ENCODE measurements at places on chromosomes 5 and 9.

DNA sequence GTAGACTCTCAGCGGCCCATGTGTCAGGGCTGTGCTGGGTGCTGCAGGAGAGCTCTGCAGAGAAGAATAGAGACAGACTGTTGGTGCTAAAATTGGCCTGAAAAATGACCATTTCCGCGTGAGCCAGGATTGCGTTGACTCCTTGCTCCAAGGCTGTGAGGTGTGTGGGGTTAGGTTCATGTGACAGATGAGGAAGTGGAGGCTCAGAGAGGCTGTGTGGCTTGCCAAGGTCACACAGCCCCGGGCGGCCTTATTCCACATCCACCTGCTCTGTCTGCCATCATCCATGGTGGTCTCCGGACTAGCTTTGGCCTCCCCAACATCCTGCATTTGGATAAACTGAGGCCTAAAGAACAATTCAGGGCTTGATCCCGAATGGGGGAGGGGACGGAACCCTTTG is 15.2 kb downstream of the NEK6 start:
- no peak for DNase-seq

DNA sequence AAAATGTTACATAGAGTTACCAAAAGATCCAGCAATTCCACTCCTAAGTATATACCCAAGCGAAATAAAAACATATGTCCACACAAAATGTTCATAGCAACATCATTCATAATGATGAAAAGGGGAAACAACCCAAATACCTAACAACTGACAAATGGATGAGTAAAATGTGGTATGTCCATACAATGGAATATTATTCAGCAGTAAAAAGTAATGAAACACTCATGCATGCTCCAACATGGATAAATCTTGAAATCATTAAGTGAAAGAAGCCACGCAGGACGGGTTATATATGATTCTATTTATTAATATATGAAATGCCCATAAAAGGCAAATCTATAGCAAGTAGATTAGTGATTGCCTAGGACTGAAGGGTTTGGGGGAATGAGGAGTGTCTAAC is 6.0 kb downstream of the DENND1A start:
- no peak for DNase-seq

GRCh38 chr5:14184725-14185124 is 41.6 kb downstream of the TRIO start:
- no peak for DNase-seq

DNA sequence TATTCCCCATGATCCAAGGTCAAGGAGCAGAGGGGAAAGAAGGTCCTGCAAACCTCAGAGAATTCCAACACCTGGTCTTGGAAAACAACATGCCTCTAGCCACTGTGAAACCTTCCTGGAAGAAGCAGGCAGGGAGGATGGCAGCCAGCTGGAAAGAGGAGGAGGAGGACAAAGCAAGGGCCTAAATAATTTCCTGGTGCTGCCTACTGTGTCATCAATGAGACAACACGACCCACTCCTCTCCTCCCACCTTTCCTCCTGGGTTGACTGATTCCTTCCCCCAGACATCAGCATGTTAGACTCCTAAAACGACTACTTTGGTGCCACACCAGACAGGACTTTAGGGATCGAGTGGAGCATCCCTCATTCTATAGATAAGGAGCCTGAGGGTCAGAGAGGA is 78.8 kb downstream of the KLHL3 start:
- no peak for DNase-seq

GRCh38 chr5:122129306-122129705 is at the start of gene ZNF474:
Gene ZNF474 (plus strand): TSS chr5:122129546. CDS start chr5:122151991, 22,445 bp downstream.
- DNase-seq, result no peak

- DNase-seq, result no peak
Observed at GRCh38 chr5:40010436-40010835, 585.7 kb upstream of the DAB2 start.

DNA sequence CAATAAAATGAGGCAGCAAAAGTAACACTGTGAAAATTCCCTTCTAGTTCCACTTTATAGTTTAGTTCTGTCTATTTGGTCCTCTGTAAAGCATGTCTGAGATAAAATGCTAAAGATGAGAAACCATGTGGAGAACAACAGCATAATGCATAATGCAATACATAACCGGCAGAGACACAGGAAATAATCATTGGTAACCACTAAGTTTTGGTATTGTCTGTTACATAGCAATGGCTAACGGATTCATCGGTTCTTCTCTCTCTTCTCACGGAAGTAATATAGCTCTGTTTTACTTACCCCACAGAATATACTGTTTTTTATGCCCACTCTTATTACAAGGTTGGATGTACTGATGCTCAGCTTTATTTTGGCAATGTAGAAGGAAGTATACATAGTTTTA is 158.9 kb downstream of the FAM174A start:
- DNase-seq, result no peak

DNA sequence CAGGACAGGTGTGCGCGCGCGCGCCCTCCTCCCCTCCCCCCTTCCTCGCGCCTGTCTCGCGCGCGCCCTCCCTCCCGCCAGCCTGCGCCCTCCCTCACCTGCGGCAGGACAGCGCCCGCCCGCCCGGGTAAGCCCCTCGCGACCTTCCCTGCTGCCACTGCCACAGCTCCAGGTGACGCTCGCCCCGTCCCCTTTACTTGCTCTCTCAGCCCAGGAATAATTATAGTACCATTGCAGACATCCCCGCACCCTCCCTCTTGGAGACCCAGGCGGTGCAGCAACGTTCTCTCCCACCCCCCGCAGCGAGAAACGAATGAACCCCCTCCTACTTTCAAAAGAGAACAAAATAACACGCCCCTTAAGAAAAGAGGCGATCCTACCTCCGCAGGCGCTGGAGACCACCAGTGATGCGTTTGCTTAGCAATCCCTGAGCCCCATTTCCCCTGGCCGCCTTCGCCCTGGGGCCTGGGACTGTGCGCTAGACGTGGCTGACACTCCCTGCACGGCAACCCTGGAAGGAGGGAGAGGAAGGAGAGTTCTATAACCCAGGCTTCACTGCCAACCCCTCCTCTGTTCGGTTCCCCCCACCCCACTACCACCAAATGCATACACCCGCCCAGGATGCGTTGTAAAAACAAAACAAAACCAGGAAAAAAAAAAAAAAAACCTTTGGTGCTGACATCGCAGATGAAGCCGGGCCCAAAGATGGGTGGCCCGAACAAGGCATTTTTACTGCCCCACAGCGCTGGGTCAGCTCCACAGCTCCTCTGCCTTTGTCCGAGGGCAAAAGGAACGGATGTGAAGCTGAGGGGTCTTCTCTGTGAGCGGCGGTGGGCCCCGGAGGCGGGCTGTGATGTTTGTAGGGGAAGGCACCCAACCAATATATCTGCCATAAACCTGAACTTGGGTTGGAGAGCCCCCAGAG is 5.6 kb upstream of the PURA start:
- DNase-seq, result no peak

GRCh38 chr5:5374009-5374715 is 48.3 kb upstream of the ICE1 start:
- no peak for DNase-seq

- no peak for DNase-seq
Observed at GRCh38 chr9:122192261-122192875, 32.7 kb downstream of the MORN5 start.

- DNase-seq, result no peak
Observed at GRCh38 chr5:139726248-139726647, 69.4 kb upstream of the PSD2 start.

- DNase-seq, result no peak
Observed at GRCh38 chr5:140637371-140638100, 1.7 kb upstream of the TMCO6 start.

DNA sequence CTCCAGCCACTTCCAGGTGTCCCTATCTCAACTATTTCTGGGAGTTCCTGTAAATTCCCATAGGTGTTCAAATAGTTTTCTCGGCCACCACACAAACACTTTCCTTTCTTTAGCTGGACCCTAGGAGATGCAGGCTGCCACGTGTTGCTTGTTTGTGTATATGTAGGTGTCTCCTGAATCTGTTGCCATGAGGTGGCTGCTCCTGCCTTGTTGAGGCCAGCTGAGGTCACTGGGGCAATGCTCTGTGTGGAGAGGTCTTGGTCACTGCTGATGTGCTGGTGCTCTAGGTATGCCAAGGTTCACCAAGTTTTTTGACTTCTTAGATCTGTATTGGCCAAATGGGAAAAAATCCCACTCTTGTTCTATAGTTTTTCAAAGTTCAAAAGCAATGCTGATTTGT is 132.5 kb upstream of the CHD1 start:
- DNase-seq, result no peak

GRCh38 chr5:67728326-67728890 is 487.1 kb upstream of the PIK3R1 start:
- no peak for DNase-seq

- no peak for DNase-seq
Observed at GRCh38 chr5:115816226-115817081, at the start of gene CDO1. Gene CDO1 (minus strand): TSS chr5:115816659. CDS start chr5:115816397, 262 bp downstream.

DNA sequence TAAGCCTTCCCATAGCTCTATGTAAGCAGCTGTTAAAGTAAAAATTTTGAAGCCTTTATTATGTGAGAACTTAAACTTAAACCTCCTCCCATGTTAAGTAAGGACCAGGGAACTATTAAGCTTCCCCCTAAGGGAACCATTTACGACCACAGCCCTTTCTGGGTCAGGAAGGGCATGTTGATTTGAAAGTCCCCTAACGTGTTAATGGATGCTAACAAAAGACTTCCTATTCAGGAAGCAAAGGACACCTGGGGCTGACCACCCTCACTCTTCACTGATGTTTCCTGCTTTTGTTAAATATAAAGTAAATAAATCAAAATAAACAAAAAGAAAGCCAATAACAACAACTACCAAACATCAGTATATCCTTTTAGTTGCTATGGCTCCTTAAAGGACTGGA is 170.6 kb upstream of the RFX3 start:
- no peak for DNase-seq

GRCh38 chr5:73170522-73170921 is 2.5 kb upstream of the TMEM174 start:
- no peak for DNase-seq

DNA sequence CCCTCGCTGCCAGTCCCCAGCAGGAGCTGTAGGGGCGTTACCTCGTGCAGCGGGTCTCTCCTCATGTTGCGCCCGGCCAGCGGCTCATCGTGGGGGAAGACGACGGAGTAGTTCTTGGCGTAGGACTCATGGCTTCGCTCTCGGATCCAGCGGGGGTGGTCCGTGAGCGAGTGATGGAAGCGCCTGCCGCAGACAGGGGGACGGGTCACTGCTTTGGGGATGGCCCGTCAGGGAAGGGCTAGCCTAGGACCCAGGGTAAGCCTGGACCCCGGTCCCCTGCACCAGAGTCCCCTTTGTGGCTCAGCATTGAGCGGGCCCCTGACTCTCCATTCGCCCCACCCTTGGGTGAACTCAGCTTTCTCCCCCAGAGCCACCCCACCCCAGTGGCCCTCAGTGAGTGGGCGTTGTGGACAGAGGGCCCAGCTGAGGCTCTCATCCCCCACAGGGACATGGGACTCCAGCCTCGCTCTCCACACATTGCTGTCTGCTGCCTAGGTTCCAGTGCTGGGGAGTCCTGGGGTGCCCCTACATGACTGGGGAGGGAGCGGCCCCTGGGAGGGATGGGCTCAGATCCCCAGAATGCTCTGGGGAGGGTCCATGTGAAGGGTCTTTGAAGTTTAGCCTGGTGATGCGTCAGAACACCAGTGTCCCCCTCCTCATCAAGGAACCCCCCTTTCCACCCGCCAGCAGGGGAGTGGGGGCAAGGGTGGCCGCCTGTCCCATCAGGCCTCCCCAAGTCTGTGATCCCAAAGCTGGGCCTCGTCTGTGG is 29.7 kb downstream of the SARDH start:
- no peak for DNase-seq

DNA sequence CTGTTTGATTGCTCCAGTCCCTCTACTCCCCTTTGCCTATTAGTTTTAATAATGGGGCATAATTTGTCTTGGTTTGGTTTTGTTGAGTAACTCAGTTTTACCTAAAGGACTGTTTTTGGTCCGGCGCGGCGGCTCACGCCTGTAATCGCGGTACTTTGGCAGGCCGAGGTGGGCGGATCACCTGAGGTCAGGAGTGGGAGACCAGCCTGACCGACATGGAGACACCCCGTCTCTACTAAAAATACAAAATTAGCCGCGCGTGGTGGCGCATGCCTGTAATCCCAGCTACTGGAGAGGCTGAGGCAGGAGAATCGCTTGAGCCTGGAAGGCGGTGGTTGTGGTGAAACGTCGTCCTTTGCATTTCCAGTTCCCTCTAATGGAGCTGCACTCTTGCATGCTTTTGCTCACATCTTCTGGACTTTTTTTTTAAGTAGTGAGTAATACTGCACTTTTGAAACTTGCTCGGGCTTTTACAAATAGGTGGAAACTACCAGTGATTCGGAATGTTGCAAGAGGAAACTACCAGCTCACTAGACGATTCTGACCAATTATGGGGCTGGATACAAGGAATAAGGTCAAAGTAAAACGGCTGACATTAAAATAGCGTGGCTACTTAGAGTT is 721 bp upstream of the MAML1 start:
- no peak for DNase-seq

DNA sequence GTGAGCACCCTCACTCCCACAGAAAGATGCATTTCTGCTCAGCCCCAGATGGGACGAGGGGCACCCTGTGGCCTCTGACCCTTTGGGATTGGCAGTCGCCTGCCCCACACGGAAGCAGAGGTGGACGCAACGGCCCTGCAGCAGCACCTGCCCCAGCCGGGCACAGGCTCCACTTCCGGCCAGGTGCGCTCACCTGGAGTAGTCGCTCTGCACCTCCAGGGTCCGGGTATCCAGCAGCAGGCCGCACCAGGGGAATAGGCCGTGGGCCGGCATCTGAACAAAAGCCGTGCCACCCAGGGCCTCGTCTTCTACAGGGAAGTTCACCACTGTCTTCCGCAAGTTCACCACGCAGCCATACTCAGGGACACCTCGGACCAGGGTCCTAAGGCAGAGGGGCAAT is 30.7 kb downstream of the TERT start:
- DNase-seq, result no peak

DNA sequence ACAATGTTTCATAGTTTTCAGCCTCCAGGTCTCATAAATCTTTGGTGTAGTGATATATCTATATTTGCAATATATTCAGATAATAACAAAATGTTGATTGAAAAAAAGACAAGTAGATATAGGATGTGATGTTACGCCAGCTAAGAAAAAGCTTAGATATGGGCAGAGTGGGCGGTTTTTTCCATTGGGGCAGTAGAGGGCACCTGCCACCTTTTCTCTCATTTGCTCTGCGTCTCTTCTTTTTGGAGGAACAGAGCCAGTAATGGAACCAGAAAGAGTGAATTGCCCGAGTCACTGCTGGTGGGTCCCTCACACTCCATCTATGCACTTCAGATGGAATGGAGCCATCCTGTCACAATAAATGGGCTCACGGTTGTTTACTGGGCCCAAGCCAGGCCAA is 62.1 kb upstream of the FANCC start:
- DNase-seq, result peak; percentile 5

- DNase-seq, result no peak
Observed at GRCh38 chr5:135690466-135690865, 111.7 kb upstream of the CXCL14 start.

DNA sequence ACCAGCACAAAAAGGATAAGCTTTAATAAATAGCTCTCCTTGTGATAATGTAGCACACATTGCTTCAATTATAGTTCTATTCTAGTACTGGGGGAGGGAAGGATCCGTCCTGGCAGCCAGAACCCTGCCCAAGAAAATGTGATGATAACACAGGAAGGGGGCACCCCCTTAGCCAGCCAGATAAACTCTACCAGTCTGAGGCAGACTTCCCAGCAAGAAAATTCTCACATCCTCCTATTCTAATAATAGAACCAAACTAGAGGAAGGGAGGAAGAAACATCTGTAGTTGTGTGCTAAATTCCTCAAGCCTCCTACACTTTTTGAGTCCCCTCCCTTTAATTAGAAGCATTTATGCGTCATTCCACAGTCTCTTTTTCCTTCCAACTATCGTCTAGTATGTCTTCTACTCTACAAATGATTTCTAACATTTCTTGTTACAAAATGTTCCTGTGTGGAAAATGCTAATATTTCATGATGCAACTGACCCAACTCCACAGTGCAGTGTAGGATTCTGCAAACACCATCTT is 261.0 kb downstream of the SEMA5A start:
- no peak for DNase-seq
